B cell (primary cell): ENCODE measurements at places on chromosomes 12 and 14. TPM values are rescaled to one million over a fixed set of nuclear protein-coding genes. Genes with fewer than 3 reads are reported as not detected.

GRCh38 chr14:46198676-46199075, 452.9 kb downstream of the RPL10L start:
- no peak for DNase-seq

CD69 gene
- total RNA-seq = 44.8 and 45.1 TPM in 2 replicates

DNA sequence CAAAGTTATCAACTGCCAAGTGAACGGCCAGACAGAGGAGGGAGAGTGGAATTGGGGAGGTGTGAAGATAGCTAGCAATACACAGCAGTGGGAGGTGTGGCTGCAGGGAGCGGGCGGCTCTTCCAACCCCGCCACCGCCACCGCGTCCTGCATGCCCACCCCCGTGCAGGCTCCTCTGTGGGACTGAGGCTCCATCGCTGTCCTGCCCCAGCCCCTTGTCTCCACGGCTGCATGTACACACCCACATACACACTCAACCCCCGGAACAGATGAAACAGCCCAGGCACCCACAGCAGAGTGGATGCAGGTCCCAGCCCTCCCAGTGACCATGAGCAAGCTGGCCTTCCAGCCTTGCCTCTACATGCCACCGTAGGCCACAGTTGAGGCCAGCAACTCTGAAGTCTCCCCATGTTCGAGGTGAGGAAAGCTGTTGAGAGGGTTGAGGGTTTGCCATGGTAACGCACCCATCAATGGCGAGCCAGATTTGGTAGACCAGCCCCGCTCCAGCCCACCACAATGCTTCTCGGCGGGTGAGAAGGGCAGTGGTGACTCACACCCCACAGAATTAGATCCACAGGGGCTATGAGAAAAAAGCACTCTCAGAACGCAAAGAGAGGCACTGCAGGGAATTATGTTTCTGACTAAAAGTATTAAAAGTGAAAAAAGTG, 39.3 kb downstream of the PITPNM2 start:
- DNase-seq = no peak

C1RL gene
- total RNA-seq = 24.9 and 28.9 TPM in 2 replicates

DNA sequence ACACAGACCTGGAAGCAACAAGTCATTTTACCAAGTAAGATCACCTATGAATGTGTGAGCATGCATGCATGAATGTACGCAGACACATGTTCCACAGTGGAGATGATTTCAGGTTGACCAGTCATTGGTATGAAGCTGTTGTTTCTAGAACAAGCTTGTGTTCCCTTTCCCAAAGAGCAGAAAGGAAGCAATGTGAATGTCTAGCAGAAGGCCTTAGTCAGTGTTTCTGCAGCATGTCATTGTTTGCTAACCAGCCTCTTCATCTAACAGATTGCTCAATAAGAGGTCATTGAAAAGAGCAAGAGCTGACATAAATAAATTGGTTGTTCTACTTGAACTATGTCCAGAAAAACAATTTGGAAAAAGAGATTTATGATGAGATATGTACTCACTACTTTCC, 191.4 kb downstream of the PLCZ1 start:
- DNase-seq = no peak

TIMELESS gene
- total RNA-seq = 44.4 and 46.6 TPM in 2 replicates
